ENCODE measurements at places on chromosomes 2 and 18.
A peak's percentile ranks its signal among the peaks of the same experiment; 100 is the strongest.

DNA sequence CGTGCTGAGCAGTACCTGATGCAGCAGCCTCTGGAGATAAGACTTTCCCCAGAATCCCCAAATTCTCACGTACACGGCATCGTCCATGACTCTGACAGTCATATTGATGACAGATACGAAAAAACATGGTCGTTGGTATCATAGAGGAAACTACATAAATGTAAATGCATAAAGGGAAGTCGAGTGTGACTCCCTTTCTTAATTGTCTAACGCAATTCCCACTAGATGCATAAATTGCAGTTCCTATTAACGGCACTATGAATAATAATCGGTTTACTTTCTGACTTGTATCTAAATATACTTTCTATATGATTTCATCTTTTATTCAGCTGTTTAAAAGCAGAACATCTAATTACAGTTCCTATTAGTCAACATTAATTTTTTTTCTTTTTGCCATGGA lies 322.6 kb upstream of the REV1 start:
- no peak for DNase-seq

DNA sequence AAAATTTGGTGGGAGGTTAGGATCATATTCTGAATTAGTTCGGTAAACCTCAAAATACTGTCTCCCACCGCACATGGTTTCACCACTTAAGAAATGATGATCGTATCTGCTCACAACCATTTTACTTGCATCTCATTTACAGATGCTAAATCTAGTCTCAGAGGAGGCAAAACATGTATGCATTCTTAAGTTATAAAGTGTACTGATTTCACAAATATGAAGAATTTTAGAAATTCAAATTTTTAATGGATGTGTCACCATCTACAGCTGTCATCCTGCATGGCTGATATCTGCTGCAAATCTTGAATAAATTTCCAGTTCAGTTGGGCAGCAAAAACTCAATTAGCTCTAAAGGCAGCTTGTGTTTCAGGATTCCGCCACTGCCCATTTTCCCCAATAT lies 243.3 kb upstream of the KCNJ3 start:
- no peak for DNase-seq

DNA sequence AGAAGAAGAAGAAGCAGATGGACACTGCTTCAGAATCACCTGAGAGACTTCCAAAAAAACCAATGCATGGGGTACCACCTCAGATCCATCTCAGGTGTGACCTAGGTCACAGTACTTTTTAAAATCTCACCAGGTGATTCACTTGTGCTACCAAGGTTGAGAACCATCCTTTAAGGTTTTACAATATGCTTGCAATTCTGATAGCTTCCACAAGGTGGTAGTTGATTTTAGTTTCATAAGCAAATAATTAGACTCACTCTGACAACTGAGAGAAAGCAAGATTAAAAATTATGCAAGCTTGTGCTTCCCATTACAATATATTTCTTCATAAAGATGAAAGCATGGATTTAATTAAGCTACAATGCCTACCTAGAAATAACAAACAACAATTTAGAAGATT lies 355.1 kb downstream of the EN1 start:
- DNase-seq: no peak

DNA sequence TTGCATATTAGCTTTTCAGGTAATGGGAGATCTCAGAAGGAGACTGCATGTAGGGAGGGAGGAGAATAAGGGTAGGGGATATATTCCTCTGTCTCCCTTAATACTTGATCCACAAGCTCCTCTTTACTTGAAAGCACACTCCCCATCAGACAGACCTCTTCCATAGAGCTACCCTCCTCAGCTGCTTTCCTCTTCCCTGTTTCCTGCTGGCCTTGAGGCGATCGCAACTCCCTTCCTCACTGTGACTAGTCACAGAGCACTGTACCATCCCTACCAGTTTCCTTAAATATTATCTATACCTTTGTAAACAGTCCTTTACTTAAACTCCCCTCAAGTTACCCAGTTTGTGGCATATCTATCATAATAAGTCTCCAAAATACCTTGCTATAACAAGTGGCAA lies 10.9 kb downstream of the ROCK1 start:
- DNase-seq: no peak

GRCh38 chr2:213020268-213020667 lies 131.1 kb downstream of the IKZF2 start:
- DNase-seq: no peak

GRCh38 chr2:74212702-74213410 lies 14.4 kb downstream of the MTHFD2 start:
- no peak for DNase-seq

- DNase-seq: no peak
These were observed 108.2 kb upstream of the CXCR4 start for GRCh38 chr2:136225950-136226835.

DNA sequence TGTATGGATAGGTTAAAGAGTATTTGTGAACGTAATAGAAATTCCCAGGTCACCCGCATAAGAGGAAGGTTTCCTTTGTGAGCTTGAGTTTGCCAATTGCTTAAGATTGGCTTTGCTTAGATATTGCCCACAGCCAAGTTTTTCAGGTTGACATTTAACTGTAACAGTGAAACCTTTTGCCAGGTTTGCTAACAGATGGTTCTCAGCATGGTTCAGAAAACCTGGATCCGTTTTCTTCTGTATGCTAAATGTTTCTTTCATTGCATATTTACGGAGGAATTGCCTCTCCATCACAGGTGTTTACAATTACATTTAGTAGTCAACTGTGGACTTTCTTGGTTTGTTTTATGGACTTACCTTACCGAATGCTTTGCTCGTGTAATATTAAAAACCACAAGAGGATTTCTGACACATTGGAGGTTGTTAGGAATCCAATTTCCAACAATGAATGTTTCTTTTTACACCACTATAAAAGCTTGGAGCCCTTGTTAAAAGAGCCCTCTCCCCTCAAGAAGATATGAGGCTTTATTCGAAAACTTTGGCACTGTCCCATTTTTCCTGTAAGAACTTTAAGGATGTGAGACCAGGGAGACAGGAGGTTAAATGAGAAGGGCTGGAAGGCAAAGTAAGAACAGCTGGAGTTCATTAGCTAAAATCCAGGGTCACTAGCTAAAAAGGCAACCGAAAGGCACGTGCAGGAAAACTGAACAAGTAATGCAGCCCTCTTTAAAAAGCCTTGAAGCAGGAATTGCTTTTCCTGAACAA lies 7.8 kb downstream of the CDK15 start:
- DNase-seq: no peak

DNA sequence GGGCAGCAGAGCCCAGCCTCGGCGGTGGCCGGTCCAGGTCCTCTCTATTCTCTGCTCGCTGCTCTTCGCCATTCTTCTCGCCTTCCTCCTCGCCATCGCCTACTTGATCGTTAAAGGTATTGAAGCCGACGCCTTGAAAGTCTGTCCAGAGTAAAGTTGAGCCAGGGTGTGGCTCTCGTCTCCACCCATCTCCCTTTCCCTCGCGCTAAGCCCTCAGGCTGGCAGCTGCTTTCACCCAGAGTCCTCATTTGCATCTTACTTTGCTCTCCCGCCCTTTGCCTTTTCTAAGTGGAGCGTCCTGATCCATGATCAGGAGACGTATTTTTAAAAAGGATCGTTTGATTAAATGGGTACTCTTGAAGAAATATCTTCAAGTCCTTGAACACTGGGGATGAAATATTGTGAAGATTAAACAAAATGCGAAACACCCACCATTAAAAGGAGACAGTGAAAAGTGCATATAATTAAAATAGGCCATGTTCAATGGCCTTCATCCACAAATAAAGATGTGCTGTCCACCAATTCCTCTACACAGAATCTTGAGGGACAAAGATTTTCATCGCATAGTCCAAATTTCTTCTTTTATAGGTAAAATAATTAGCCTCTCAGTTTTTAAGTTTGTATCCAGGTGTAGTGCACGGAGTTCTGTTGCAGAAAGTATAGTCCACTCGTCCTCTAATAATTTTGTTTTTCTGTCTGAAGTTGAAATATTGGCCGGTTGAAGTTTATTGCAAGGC lies 657 bp downstream of the ARL6IP6 start:
- DNase-seq: peak; percentile 85

Data from SW480 (cell line).